ENCODE measurements at places on chromosomes 11 and 22.

- DNase-seq: no peak
These were observed 131.2 kb downstream of the VPREB1 start for GRCh38 chr22:22375576-22376351.

DNA sequence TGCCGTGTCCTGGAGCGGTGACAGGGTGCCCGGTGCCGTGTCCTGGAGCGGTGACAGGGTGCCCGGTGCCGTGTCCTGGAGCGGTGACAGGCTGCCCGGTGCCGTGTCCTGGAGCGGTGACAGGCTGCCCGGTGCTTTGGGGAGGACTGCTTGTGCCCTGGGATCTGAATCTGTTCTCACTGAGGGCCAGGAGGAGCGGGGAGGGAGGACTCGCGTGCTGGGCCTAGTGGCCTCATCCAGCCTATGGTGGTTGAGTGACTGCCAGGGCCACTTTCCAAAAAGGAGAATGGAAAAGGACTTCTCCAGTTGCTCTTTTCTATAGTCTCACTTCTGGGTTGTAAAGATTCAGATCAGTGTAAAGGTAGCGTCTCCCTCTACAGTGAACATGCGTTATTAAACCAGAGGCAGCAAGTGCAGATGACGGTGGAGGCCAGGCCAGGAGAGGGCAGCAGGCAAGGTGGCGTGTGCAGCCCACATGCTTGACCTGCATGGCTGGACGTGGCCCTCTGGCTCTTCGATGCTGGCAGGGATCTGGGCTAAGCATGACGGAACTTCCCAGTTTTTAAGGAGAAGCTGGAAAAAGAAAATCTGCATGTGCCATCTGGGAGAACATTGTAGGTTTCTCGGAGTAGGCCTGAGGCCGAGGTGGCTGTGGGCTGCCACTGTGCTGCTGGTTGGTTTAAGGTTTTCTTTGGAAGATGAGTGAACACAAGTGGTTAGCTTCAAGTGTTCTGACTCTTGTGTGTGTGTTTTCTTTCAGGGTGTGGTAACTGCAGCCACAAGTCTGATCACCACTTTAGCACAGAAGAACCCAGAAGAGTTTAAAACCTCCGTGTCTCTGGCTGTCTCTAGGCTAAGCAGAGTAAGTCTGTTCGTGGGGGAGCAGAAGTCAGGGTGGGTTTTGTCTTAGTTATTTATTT is 55.0 kb downstream of the AP2A2 start:
- DNase-seq: no peak

DNA sequence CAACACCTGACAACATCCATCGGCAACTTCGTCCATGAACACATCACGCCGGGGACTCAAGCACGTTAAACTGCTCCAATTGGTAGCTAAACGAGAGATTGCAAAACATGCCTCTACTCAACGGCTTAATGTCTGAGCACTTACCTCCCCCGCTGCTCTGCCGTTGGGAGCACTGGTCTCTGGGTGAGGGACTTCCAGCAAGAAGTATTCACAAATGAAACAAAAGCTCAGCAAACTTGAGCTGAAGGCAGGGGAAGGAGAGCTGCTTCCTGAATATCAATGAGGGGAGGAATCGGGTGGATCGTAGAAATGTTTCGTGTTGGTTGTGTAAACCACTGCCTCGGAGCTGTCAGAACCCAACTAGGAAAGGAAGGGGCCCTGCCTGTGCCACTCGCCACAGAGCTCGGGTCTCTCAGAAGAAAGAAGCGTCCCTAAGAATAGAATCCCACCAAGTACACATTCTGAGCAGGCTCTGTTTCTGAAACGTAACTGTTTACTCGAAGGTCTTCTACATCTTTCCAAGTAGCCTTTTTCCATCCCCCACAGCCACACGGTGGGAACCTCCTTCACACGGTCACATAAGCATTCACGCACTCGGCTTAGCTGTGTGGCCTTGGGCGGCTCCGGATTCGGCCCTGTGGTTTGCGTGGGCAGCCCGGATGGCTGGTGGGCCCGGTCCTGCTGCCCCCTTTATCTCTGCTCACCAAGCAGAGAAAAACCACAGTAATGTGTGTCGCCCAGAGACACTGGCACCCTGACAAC is at the start of gene MLC1:
Gene MLC1 (minus strand): TSS at position 216 of the 762 bp plus-strand sequence. CDS start 524 bp downstream, outside the sequence.
- no peak for DNase-seq

DNA sequence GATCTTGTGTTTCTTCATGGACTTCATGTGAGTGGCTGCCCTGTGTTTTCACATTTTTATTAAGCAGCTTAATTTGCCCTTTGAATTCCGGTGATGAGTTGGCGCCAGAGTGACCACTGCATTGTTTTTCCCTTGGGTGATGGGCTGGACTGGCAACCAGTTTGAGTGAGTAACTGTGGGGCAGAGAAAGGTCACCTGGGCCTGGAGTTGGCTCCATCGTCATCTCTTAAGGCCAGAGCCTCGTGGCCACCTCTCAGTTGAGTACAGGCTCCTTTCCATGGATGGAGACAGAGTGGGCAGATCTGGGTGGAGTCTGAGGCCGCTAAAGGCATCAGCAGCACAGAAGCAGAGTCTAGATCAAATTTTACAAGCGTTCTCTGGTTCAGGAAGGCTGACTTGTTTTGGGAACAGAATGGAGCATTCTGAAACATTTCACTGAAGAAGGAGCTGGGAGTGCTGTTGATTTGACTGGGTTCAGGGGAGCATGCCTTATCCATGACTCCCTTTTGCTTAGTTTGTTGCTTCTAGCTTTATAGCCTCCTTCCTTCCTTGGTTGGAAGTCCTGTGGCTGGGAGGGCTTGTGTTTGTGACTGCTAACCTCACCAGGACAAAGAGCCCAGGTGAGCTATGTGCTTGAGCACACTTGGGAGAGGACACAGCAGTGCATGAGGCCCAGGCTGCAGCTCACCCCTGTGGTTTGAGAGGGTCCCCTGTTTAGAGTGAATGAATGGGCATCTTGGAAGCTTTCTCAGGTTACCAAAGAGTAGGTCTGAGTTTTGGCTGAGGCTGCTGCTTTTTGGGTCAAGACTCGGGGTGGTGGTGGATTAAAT is 7.8 kb downstream of the BCR start:
- DNase-seq: no peak

- no peak for DNase-seq
These were observed 34.3 kb upstream of the CSTF3 start for GRCh38 chr11:33195462-33196173.
